ENCODE measurements at places on chromosomes 3 and 15.
A peak's percentile ranks its signal among the peaks of the same experiment; 100 is the strongest.

DNA sequence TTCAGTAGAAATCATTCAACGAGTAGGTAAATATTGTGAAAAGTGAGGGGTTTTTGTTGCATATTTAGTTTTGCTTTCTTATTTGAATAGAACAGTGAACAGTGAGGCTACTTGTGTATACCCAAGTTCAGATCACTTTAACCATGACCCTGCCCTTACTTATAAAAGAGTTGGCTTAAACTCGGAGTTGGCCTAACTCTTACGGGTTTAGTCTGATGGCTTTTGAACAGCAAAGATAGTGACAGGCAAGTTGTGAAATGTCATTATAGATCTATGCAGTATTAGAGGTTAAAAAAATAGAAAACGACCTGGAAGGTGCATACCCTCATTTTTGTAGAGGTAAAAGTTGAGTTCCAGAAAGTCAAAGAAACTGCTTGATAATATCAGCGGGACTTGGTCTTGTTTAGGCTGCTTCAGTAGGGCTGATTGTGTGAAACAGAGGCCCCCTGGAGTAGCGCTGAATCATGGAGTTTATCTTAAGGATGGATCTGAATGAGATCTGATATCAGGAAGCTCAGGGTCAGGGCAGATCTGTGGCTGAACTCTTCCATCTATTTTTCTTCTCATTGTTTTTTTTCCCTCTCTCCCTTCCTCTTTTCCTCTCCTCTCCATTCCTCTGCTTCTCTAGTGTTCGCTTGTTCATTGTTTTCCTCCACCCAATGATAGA lies 359.8 kb downstream of the LPP start:
- DNase-seq = no peak

- no peak for DNase-seq
Observed at GRCh38 chr3:141262308-141262705, 30.7 kb downstream of the PXYLP1 start.

- peak; percentile 20 for DNase-seq
Observed at GRCh38 chr3:125643172-125643571, 47.9 kb upstream of the OSBPL11 start.

GRCh38 chr15:100204211-100204610 lies 137.6 kb downstream of the ADAMTS17 start:
- DNase-seq = no peak

DNA sequence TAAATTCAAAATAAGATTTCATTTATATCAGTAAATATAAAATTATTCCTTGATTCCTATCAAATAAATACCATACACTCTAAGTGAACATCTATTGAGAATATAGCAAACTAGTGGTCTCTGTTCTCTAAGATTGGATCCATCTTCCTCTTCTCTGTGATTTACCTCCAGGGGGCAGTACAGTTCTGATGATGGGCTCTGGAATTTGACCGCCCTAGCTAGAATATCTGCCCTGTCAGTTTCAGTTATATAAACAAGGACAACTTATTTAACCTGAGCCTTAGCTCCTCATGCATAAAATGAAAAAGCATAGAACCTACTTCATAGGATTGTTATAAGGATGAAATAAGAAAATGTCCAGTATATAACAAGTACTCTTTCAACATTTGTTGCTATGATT lies 171.1 kb upstream of the CCDC54 start:
- peak; percentile 46 for DNase-seq

DNA sequence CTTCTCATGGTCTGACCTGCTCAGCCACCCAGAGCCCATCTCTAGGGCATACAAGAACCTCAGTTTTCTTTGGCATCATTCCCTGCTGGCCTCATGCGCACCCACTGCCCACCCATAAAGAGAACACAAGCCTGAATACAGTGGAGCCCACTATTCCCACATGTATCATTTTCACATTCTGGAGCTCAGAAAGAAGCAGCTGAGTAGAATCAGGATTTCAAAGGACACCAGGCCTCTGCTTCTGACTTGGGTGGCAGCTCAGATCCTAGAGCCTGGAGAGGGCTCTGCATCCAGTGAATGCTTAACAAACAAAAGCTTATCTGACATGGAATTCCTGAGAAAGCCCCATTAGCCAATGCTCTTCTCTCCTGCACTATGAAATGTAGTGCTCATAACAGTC lies 34.7 kb downstream of the RBP2 start:
- no peak for DNase-seq

- no peak for DNase-seq
Observed at GRCh38 chr15:66843581-66843980, 141.5 kb downstream of the SMAD6 start.

DNA sequence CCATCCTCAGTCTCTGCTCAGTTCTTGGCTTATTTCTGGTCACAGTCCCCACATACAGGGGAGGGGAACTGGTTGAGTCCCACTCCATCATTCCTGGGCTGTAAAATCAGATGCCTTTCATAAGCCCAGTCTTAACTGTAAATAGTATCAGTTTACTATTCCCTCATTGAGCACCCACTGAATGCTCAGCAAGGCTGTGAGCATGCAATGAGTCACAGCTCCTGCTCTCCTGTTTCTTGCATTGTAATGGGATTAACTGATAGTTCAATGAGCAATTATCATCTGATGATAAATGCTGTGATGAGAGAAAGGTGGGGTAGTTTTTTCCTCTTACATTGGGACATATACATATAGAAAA lies 113.6 kb upstream of the TPM1 start:
- no peak for DNase-seq

DNA sequence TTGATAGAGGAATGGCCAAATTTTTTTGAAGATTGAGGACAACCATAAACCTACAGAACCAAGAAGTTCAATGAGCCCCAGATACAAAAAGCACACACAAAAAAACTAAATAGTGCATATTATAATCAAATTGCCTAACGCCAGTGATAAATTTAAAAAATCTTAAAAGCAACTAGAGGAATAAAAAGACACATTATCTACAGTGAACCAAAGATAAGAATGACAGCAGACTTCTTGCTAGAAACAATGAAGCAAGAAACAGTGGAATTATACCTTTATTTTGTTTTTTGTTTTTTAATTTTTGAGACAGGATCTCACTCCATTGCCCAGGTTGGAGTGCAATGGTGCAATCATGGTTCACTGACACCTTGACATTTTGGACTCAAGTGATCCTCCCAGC lies 9.9 kb upstream of the SAMD7 start:
- no peak for DNase-seq

- no peak for DNase-seq
Observed at GRCh38 chr3:141129049-141129448, 77.9 kb downstream of the SPSB4 start.

Measured in NCI-H69 (cell line).